ENCODE measurements at places on chromosomes 2 and 18.

- H3K27me3 ChIP-seq, result no peaks in the 10 kb centered on the region
- no peak for DNase-seq
- H3K4me1 ChIP-seq, result peaks cover 46% of the 10 kb centered on the region
- H3K4me3 ChIP-seq, result no peak overlapping the region
These were observed 20.0 kb downstream of the C2orf74 start for GRCh38 chr2:61182059-61182383.

DNA sequence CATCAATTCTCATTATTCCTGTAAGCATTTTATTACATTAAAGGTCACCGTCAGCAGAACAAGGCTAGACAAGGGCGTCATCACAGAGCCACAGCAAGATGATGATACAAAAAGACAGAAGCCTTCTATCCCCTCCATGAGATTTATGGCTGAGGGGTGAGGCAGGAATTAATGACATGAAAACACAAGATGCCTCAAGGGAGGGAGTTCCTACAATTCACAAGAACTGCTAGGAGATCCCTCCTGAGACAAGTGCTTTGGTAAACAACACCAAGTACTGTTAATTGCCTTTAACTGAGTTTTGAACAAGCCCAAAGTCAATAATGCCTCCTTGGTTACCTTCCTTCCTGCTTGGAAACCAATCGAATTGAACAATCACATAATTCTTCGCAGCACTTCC, 14.1 kb downstream of the ADD2 start:
- H3K4me1 ChIP-seq, result no peaks in the 10 kb centered on the region
- no peaks in the 10 kb centered on the region for H3K36me3 ChIP-seq
- no peak overlapping the region for H3K4me3 ChIP-seq
- H3K27ac ChIP-seq, result no peak overlapping the region

DNA sequence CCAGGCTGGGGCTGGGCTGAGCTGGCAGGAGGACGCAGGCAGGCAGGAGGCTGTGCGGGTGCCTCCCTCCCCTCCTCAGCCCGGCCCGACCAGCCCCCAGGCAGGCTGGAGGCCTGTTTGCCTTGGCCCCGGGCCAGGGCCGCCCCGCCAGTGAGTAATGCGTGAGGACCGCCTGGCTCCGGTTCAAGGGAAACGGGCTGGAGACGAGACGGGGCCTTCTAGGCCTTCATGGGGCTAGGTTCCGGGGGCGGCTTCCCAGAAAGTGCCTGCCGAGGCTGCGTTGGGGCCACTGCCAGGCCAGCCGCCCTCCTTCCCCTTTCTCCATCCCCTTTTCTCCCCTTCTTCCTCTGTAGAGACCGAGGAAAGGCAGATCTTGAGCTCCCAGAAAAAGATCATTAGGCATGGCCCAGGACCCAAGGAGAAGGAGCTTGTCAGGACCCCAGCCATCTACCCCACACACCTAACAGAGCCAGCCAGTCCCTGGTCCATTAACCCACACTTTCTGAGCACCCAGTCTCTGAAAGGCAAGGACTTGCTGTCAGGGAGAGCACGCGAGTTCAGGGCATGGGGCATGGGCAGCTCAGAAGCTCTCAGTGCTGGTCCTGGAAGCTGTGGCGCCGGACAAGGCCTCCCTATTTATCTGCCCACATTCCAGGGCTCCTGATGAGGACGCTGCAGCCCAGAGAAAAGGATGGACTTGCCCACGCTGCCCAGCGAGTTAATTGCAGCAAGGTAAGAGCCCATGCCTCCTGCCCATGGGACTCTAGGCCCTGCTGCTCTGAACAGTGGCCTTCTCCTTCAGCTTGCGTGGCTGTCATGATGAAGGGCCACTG, 48.5 kb downstream of the SMAD7 start:
- H3K27ac ChIP-seq, result peak overlapping the region; percentile 81
- H3K4me3 ChIP-seq, result no peak overlapping the region
- peaks cover 15% of the 10 kb centered on the region for H3K4me1 ChIP-seq
- DNase-seq, result peak; percentile 79
- H3K27me3 ChIP-seq, result no peaks in the 10 kb centered on the region

- H3K4me1 ChIP-seq, result peaks cover 9% of the 10 kb centered on the region
- no peak overlapping the region for H3K4me3 ChIP-seq
- no peak overlapping the region for H3K27ac ChIP-seq
- H3K27me3 ChIP-seq, result no peaks in the 10 kb centered on the region
These were observed 5.5 kb downstream of the SERPINE2 start for GRCh38 chr2:224033601-224034000.
